ENCODE measurements at places on chromosomes 5 and 9.

DNA sequence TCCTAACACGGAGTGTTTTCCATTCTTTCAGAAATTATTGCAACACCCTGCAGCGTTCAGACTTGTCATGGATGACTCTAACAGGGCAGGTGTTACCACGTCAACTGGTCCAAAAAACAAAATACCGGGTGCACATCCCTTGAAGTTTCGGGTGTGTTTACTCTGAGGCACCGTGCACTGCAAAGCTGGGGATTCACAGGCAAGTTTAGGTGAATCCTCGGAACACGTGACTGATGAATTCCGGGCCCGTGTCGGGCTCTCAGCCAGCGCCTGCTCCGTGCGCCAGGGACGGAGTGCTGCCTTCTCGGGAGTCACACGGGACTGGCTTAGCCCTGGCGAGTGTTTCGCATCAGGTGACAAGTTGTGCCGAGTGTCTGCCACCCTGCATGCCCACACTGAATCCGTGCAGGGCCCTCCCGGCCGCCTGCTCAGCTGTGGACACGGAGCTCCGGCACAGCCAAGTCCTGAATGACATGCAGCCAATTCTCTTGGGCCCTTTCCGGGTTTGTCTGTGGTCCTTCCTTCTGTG, 66.0 kb upstream of the IRX4 start:
- no peak for DNase-seq

DNA sequence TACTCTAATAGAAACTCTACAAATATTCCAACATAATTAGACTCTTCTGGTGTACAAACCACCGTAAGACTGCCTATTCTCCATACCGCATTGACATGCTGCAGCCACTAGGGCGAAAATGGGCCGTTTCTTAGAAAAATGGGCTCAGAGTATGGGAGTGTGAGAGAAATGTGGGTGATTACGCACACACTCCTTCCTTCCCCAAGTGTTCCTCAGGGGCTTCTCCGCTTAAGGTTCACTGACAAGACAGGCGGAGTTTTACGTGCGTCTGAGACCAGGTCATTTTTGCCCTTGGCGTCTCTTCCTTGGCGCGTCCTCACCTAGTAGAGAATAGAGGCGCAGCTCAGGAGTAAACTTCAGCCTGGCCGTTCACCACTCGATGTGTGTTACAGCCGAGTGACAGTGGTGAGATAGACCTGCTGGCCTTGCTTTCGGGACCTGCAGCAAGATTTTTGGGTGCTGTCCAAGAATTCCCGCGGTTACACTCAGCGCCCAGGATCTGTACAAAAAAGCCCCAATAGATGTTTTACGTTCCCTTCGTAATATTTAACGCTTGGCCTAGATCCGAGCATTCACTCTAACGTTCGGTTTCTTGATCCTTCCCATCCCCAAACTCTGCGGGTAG, 1.8 kb upstream of the NTRK2 start:
- DNase-seq, result peak; percentile 59

DNA sequence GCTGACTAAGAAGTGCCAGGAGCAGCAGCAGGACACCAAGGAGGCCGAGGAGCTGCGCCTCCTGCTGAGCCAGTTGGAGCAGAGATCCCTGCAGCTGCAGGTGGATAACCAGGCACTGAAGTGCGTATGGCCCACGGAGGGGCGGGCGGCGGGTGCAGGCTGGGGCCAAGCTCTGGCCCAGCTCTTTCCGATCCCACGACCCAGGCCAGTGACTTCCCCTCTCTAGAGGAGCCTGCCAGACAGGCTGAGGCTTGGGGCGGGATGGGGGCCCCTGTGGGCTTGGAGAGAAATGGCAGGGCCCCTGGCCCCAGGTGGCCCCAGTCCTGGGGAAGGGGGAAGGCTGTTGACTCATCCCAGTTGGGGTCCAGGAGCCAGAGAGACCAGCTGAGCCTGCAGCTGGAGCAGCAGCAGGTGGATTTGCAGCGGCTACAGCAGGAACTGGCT, 3.6 kb downstream of the PTRH1 start:
- no peak for DNase-seq

GRCh38 chr5:14223372-14223771, 80.2 kb downstream of the TRIO start:
- no peak for DNase-seq

GRCh38 chr9:120514405-120514804, 65.6 kb downstream of the CDK5RAP2 start:
- no peak for DNase-seq

- DNase-seq, result no peak
These were observed 27.2 kb upstream of the DEPDC1B start for GRCh38 chr5:60727033-60727679.

DNA sequence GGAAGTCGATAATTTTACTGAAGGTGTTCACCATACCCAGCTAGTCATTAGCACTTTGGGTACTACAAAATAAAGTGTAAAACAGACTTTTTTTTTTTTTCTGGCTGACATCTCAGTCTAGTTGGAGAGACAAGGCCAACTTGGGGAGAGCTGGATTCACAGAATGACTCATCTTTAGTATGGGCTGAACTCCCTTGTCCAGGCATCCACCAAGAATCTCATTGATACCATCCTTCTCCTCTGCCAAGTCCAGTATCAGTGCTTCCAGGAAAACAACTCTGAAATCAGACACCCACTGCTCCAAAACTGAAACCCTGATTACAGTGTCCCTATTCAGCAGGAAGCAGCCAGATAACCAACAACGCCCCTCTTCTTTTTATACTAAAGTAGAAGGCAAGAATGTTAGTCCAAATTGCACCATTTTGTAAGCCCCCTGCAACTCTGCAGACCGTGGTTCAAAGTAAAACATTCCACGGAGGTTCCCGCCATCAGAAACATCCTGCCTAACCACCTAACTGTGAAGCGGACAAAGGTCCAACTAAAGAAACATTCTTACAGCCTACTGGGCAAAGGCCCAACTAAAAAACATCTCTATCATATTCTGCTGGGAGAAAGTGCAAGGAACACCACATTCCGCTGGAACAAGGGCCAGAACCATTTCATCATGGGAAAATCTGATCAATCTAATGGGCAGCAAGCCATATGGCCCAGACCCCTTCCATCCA, 728.2 kb downstream of the BRINP1 start:
- DNase-seq, result no peak

DNA sequence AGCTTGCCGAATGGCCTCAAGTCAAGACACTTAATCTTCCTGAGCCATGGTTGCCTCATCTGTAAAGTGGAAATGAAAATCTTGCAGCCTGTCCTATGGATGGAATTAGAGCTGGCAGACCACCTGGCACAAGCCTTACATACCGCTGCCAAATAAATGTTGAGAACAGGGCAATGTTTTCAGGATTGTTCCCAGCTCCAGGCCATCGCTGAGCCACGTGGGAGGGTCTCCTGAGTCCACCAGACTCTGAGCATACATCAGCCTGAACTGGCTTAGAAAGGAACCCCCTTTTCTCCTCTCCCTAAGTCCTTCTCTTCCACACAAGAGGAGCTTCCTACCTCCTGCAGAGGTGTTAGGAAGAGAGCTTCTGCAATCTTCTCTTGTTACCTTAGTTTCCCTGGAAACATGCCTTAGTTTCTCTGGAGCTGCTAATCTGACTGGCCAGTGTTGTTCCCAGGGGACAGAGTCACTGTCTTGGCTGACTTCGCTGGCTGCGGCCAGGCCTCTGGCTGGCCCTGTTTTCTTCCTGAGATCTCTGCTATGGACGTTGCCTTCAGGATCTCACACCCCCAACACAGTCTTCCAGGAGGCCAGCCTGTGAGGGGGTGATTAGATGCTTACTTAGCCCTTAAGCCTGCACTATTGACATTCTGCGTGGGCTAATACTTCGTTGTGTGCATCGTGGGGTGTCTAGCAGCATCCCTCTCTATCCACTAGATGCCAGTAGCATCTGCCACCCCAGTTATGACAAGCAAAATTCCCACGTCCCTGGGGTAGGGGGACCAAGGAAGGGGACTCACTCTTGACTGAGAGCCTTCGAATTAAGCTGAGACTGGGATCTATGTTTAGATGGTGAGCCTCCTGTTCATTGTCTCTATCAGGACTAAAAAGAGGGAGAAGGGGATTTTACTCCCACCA, 62.2 kb downstream of the BOD1 start:
- no peak for DNase-seq

Data from right forelimb (tissue), 1 donor.